ENCODE measurements at places on chromosomes 3 and 15. TPM values are rescaled to one million over a fixed set of nuclear protein-coding genes. Genes with fewer than 3 reads are reported as not detected.

GRCh38 chr3:134481166-134481565 is 4.6 kb downstream of the ANAPC13 start:
- no peak for DNase-seq

DNA sequence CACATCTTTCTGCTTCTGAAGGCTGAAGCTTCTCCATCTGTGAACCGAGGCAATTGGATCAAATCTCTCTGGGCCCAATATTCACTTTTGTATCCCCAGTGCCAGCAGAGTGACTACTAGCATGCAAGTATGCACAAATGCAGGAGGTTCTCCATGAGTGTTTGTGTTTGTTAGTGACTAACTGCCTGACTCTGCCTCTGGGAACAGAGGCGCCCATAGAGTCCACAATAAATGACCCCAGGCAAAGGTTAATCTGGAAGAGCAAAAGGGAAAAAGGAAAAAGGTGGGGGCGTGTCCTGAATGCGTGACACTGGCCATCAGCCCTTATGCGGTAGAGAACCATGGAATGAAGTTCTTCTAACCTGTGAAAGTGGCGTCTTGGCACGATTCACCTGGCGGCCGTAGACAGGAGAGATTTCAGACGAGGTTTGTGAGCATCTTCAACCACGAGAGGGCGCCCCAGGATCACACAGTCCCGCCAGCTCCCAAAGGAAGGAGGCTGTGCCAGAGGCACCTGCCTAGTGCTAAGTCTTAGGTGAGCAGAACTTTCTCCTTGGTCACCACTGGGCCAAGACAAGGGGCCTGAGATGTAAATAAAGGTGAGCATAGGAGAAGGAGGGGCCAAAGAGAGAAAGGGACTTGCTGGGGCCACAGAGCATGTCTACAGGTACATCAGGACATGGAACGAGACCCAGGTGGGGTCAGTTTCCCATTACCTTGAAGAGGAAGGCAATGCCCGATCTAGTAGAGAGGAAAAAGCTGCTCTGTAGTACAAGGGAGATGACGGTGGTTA is 44.2 kb downstream of the RBPMS2 start:
- DNase-seq, result no peak

GRCh38 chr3:11455956-11456355 is 183.8 kb downstream of the ATG7 start:
- no peak for DNase-seq

GABRB3 gene
- not detected for total RNA-seq

DNA sequence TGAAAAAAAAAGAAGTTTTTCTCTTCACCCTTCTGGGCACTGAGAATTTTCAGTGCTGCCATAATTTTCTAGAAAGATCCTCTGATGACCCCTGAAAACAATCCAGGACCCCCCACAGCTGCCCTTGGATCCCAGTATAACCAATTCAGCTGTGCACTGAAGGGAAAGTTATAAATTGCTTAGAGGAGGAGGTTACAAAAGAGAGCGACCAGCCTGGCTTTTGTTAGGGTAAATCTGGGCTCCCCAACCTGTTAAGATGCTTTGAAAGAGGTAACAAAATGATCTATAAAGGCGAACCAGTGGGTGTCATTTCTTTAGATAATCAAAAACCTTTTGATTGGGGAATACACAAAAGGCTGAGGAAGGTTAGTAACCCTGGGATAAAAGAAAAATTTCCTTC is 407.9 kb upstream of the ATP11B start:
- no peak for DNase-seq

- no peak for DNase-seq
Measured at GRCh38 chr3:179882292-179882691, 154.4 kb downstream of the PEX5L start.

HRH1 gene
- 9.3 TPM for total RNA-seq

SERPINI2 gene
- not detected for total RNA-seq

- no peak for DNase-seq
Measured at GRCh38 chr3:101518421-101518871, 5.4 kb upstream of the SENP7 start.

DNA sequence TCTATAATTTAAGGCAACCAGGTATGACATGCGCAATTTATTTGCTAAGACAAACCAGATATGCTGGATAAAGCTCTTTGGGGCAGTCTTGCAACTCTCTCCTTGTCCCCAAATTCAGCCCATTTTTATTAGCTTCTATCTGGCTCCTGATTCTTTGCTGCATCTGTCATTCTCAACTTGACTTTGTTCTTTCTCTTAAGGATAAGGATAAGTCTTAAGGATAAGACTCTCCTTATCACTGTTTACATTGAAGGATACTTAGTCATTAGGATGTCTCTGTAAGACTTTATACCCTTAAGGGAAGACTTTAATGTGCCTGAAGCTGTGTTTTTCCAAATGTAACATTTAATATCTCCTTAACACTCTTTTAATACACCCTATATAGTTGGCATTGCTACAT is 49.2 kb downstream of the ALCAM start:
- DNase-seq, result no peak

DNA sequence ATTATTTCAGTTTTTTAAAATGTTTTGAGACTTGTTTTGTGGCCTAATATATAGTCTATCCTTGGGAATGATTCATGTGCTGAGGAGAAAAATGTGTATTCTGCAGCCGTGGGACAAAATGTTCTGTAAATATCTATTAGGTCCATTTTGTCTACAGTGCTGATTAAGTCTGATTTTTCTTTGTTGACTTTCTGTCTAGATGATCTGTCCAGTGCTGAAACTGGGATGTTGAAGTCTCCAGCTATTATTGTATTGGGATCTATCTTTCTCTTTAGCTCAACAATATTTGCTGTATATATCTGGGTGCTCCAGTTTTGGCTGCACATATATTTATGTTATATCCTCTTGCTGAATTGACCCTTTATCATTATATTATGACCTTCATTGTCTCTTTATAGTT is 85.2 kb downstream of the UBE2E2 start:
- no peak for DNase-seq

FAIM gene
- total RNA-seq, result 13.3 TPM

DNA sequence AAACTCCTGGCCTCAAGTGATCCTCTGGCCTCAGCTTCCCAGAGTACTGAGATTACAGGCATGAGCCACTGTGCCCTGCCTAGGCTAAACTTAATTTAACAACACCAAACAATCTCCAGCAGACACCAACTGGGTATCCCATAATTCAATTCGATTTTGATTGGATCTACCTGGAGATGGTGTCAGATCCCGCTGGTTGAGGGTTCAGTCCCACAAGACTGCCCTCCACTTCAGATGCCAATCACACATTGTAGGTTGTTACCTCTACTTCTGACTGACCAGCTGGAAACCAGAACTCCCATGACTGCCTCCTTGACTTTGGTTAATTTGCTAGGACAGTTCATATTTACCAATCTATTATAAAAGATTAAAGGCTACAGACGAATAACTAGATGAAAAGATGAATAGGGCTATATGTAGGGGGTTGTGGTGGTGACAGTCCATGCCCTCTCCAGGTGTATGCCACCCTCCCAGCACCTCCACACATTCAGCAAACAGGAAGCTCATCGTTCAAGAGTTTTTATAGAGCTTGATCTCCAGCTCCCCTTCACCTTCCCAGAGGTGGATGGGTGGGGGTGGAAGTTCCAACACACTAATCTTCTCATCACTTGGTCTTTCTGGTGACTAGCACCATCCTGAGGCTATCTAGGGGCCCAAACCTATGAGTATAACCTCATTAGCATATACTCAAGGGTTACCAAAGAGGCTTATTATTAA is 9.3 kb downstream of the B2M start:
- no peak for DNase-seq

ITGA11 gene
- total RNA-seq, result 15.5 TPM

DNA sequence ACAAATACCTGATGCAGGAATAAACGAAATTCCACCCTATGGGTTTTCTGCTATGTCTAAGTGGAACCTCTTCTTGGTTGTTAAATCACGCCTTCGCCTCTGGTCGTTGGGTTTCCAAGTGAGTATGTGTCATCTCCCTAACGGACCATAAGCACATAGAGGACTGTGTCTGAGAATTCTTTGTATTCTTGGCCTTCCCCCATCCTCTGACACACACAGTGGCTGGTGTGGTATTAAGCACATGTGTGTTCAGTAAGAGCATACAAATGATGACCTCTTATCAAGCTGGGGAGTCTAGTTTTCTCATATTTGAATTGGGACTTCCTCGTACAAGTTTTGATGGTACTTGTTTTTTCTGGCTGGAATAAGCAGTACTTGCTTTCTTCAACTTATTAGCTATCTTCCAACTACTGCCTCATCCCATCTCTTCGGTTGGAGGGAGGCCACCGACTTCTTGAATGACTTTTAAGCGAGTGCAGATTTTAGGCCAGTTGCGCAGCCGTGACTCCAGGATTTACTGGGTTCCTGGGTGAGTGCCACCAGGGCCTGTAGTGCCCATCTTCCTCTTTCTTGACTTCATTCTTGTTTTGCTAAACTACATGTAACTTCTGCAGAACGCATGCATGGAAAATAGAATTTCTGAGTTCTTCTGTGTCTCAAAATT is 240.2 kb downstream of the ADAMTS17 start:
- no peak for DNase-seq

SPESP1 gene
- 1.5 TPM for total RNA-seq

- DNase-seq, result no peak
Measured at GRCh38 chr3:45628746-45629145, 34.2 kb downstream of the LIMD1 start.

DNA sequence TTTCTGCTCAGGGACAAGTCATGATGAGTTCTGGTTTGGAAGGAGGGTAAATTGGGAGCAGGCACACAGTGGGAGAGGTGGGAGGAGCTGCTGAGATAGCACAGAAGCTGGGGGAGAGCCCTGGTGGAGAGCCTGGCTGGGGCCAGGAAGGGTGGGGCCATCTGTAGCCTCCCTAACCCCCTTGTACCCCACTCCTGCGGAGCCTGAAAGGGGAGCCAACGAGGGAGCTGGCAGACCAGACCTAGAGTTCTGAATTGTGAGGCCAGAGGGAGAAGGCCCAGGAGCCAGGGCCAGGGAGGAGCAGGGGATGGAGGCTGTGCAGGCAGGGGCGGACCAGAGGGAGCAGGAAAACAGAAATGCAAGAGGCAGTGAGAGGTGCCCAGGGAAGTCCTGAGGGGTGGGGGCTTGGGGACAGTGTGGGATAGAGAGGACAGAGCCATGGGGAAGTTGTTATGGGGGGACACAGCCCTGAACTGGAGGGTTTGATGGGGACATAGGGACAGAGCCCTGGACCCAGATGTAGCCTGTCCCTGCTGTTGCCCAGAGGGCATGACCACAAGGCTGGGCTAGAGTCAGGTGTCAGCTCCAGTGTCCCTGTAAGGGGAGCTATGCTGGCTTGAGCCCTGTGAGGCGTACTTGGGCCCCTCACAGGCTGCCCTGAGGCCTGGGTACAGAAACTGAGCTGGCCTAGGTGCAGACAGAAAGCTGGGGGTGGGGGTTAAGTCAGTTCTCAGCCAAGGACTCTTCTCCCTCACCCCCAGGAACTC is 1.2 kb downstream of the TMIE start:
- DNase-seq, result no peak

DNA sequence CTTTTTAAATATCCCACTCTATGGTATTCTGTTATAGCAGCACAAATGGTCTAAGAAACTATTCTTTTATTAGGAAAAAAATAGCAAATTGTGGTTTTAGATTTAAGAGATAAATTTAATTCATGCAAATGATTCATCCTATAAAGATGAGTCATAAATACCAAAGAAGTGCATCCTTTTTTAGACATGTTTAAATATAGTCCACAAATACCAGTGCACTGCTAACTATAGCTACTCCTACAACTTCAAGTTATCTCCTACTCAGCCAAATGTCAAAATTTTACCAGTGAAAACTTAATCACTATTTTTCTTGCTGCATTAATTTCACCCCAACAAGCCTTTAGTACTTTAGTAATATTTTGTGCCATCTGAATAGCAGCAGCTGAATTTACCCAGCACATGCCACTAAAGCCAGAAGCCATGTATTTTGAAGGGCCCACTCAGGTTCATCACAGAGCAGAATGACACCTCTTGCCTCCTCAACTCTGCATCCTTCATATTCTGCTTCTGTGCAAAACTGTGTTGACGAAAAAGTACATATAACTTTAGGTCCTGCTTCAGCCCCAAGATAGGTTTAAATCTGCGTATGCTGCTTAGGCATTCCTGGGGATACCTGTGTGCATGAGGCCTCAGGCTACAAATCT is 24.9 kb downstream of the CX3CR1 start:
- DNase-seq, result no peak

- no peak for DNase-seq
Measured at GRCh38 chr3:70974747-70975146, 608.8 kb downstream of the FOXP1 start.

GRCh38 chr3:100606894-100607512 is 2.4 kb upstream of the ADGRG7 start:
- no peak for DNase-seq

- DNase-seq, result no peak
Measured at GRCh38 chr15:31330111-31330785, 3.6 kb downstream of the KLF13 start.

- DNase-seq, result no peak
Measured at GRCh38 chr3:143811602-143812001, 36.7 kb downstream of the SLC9A9 start.

GRCh38 chr3:39250116-39250747 is 29.6 kb downstream of the CX3CR1 start:
- DNase-seq, result no peak

- DNase-seq, result no peak
Measured at GRCh38 chr3:73094951-73095350, 33.5 kb downstream of the EBLN2 start.

Measured in vagina (tissue), 2 donors.